SJSA1 (cell line): ENCODE measurements at places on chromosomes 6 and 20.

GRCh38 chr6:13372688-13373487 lies 44.6 kb upstream of the TBC1D7 start:
- H3K4me3 ChIP-seq, result no peak overlapping the region
- no peaks in the 10 kb centered on the region for H3K27me3 ChIP-seq
- H3K36me3 ChIP-seq, result no peaks in the 10 kb centered on the region
- peaks cover 11% of the 10 kb centered on the region for H3K4me1 ChIP-seq
- DNase-seq, result no peak

DNA sequence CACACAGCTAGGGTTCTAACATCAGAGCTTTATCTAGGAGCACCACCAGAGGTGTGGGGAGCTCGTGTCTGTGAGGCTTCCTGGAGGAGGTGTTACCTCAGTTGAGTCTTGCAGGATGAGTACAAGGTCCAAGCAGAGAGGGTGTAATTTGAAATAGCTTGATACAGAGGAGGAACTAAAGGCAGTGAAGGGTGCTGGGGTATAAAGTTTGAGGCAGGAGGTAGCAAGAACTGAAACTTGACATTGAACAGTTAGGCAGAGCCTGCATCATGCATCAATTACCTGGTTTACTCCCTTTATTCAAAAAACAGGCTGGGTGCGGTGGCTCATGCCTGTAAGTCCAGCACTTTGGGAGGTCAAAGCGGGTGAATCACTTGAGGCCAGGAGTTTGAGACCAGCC lies 241.2 kb downstream of the UST start:
- no peak for DNase-seq
- H3K27me3 ChIP-seq, result no peaks in the 10 kb centered on the region
- H3K4me3 ChIP-seq, result no peak overlapping the region
- peaks cover 5% of the 10 kb centered on the region; the same call in 1 of the 2 replicates for H3K4me1 ChIP-seq

DNA sequence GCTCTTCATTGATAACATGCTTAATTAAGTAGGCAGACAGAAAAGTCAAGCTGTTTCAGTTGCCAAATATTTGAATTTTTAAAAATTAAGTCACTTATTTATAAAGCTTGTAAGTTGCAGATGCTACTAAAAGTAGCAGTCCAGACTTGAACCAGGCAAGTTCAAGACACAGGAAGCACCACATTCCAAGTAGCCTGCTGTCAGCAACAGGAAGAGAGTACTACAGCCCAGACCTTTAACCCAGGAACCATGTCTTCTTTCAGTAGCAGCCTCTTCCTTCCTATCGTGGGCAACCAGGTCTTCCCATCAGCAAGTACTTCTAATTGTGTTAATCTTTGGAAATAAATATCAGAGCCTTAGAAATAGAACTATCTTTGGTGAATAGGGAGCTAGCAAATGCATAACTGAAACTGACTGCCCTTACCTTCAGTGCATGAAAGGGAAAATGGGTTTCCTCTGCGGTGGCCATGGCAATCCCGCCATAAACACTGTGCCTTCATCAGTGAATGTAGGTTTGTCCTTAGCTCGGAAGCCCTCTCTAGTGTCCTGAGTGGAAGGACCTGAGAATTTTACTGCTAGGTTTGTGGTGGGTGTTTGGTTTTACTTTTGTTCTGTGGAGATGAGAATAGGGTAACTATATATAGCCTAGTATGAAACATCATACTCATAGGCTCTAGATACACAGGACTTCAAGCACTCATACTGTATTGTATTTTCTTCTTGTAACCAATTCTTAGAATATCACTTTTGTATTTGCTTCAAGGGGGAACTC lies 95.6 kb downstream of the SYCP2 start:
- H3K27me3 ChIP-seq, result peaks cover 31% of the 10 kb centered on the region
- no peak overlapping the region for H3K27ac ChIP-seq
- no peak for DNase-seq

DNA sequence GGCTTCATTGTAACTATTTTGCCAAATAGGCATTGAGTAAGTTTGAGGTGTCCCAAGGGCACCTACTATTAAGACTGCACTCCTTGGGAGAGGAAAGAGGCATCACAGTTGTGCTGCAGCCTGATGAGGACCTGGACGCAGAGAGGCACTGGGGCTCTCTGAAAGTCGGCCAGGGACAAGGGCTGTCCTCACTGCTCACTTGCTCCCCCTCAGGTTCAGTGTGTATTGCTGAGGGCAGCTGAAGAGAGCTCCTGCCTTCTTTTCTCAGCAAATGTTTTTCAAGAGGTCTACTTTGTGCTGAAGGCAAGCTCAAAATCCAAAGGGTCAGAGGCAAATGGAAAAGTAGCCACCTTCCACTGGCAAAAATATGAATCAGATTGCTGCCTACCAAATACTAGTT lies 331.8 kb downstream of the RIMS1 start:
- no peaks in the 10 kb centered on the region for H3K4me1 ChIP-seq
- H3K27ac ChIP-seq, result no peak overlapping the region
- H3K36me3 ChIP-seq, result no peaks in the 10 kb centered on the region
- DNase-seq, result no peak

DNA sequence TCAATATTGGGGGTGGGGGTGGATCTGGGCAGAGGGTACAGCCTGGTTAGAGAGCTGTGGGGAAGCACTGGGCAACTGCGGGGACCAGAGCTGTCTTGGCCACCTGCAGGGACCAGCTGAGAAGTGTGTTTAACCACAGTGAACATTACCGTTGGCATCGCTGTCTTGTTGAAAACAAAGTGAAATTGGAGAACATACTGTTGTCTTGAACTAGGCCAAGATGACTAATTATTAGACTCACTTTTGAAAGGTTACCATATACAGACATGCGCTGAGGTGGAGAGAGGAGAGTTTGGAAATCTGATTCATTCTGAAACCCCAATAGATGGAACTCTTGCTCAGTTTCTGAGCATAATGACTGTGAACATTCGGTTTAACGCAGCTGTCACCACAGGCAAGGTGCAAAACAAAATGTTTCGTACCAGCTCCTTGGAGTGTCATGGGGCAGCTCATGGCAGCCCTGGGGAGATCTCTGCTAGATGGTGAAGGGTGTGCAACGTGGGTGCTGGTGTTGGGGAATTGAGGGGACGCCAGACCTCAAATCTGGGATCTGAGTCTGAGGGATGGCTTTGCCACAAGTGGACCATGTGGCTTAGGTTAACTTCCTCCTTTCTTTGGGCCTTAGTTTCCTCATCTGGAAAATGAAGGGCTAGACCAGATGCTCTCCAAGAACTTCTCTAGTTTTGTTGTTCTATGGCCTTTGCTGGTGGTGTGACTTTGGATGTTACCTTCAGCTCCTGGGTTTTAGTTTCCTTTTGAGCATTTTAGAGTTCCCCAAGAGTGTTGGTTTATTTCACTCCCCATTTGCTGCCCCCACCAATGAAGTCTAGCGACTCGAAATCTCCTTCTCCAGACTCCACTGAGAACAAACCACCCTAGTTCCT lies 24.6 kb upstream of the GTSF1L start:
- no peak for DNase-seq
